Renal cortex interstitium (tissue), 15 donors: ENCODE measurements at places on chromosomes 12 and 14. TPM values are rescaled to one million over a fixed set of nuclear protein-coding genes. Genes with fewer than 3 reads are reported as not detected.

OTX2 gene
- not detected for polyA plus RNA-seq

SIX4 gene
- 7.8 TPM for polyA plus RNA-seq

PLXNC1 gene
- polyA plus RNA-seq: 8.1 TPM

MYO1A gene
- polyA plus RNA-seq: 0.47 TPM

DCTN2 gene
- 172 TPM for polyA plus RNA-seq

MAP3K12 gene
- 42.5 TPM for polyA plus RNA-seq

MRPS35 gene
- polyA plus RNA-seq: 74.9 TPM

CELA1 gene
- not detected for polyA plus RNA-seq

RILPL2 gene
- polyA plus RNA-seq: 5.4 TPM

PDE6H gene
- not detected for polyA plus RNA-seq

GRCh38 chr12:68498736-68499135 lies 112.0 kb upstream of the RAP1B start:
- DNase-seq: no peak

GRCh38 chr14:74459289-74459946 lies 33.4 kb upstream of the SYNDIG1L start:
- DNase-seq: no peak

DNA sequence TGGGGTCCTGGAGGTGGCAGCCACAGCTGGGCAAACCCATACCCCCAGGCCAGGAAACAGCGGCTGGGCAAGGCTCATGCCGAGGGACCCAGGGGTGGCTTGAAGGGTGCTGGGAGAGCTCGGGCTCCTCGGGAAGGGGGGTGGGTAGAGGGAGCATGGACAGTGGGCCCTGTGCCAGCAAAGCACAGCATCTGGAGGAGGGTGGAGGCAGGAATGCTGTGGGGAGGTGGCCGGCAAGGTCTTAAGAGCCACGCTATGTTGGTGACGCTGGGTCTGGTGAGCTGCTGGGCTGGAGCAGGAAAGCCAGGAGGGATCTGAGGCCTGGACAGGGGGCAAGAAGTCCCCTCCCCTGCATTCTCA lies 48.2 kb upstream of the DLK1 start:
- no peak for DNase-seq

GRCh38 chr12:94633401-94633800 lies 17.0 kb downstream of the TMCC3 start:
- DNase-seq: no peak

DNA sequence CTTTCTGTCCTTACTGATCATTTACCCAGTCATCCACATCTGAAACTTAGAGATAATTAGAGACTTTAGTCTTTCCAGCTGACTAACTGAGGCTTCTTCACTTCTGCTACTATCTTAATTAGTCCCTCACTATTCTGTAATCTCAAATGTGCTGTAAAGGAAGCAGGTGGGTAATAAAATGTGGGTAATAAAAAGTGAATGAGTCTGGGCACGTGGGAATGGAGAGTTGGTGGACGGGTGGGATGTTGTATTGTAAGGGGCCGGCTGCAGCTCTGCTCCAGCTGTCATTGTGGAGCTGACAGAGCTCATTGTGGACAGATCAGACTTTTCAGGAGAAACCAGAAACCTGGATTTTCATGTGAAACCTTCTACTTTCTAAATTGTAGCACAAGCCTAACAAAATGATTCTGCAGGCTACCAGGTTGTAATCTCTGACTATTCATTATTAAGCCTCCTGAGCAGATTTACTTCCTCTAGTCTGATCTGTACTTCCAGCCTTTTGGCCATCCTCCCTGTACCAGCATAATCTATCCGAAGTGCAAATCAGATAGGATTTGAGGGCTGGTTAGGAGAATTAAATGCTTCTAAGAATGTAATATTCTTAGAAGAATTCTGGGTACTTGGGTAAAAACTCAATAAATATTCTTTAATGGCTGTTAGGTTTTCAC lies 42.0 kb upstream of the BMAL2 start:
- no peak for DNase-seq

- no peak for DNase-seq
These were observed 148.9 kb downstream of the CHST11 start for GRCh38 chr12:104605685-104606084.

DNA sequence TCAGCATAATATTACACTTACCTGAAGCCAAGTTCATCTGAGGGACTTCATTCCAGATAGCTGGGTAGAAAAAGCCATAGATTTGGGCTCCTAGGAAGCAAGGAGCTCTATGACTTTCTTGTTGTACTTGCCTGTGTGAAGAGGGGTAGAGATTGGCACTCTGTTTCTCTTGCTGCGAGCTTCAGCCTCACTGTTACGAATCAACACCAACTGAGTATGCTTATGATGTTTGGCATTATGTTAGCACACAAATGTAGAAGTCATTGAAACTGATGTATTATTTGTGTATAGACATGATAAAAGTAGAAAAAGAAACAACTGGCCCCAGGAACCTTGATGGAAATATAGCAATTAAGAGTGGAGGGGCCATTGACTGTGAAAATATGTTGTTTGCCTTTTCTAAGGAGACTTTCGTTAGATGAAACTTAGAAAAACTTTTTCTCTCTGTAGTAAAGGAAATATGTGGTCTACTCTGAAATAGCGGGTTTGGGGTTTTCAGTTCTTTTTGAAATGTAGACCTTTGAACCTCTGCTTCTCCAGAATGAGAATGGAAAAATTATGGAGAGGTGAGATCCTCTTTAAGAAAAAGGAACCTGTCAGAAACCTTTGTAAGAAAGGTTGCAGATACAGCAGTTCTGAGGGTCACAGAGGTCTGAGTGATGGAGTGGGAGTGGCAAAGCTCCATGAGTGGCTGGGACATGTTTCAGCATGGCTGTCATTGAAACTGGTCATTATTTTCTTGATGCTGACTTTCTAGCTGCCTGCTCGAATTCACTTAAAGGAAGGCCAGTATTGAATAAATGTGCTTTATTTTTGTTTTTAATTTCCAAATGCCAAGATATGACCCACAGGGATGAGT lies 159.9 kb downstream of the GCH1 start:
- no peak for DNase-seq

DNA sequence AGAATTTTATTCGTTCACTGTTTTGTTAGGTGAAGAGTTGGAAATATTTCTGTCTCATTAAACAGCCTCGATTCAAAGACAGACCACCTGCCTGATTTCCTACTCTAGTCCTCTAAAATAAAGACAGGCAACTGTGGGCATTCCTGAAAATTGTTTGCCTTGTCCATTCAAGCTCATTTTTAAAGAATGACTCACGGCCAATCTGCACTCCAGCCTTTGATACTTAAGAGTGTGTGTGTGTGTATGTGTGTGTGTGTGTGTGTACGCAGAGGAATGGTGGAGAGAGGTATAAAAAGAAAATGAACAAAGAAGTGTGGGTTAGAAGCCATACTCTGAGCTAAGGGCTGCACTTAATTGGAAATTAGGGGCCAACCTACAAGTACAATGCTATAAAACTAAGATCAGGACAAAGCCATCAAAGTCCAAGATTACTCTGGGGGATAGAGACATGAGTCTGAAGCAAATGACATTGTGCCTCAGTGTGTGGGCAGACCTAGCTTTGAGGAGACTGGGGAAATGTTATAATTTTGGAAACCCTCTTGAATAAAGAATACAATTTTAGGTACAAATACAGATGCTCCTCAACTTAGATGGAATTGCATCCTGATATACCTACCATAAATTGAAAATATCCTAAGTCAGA lies 45.6 kb upstream of the SOCS2 start:
- DNase-seq: no peak

GRCh38 chr12:92585115-92585727 lies 117.6 kb upstream of the PLEKHG7 start:
- DNase-seq: no peak

- no peak for DNase-seq
These were observed 343.0 kb downstream of the RGS6 start for GRCh38 chr14:72275242-72275641.

DNA sequence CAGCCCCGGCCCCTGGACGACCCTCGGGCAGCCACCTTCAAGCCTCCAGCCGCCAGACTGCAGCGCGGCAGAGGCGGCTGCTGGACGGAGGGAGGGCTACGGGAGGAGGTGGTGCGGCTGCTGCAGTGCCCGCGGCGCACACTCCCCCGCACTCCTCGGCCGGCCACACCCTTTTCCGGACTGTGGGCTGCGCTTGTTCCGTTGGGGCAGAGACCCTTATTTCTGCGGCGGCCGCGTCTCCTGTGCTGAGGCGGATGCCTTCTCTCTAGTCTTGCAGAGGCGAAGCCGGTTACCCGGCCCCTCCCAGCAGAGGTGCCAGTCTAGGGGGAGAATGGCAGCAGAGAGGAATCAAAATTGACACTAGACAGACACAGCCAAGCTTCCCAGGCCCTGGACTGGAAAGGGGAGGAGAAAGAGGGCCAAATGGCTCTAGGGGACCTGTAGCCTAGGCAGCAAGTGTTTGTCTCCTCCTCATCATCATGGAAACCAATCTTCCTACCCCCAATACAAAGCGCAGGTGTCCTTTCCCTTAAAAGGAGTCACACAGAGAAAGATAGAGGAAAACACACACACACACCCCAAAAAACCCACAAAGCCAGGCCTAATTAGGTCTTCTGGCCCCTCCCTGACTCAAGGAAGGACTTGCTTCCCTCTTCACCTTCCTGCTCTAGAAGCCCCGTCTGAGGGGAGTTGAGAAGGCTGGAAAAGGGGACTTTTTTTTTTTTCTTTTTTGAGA lies 1.3 kb downstream of the ESYT1 start:
- DNase-seq: no peak
